ENCODE measurements at places on chromosomes 5 and 9. TPM values are rescaled to one million over a fixed set of nuclear protein-coding genes. Genes with fewer than 3 reads are reported as not detected.

ST8SIA4 gene
- 20.9 TPM for total RNA-seq

KCNV2 gene
- not detected for total RNA-seq

PDE6A gene
- total RNA-seq, result not detected

IL4 gene
- total RNA-seq, result not detected

FREM1 gene
- total RNA-seq, result 0.09 TPM

Measured in smooth muscle cell of the umbilical artery (primary cell).